Left ventricle myocardium superior (tissue), 1 donor: ENCODE measurements at places on chromosomes 5 and 9. TPM values are rescaled to one million over a fixed set of nuclear protein-coding genes. Genes with fewer than 3 reads are reported as not detected.

DNA sequence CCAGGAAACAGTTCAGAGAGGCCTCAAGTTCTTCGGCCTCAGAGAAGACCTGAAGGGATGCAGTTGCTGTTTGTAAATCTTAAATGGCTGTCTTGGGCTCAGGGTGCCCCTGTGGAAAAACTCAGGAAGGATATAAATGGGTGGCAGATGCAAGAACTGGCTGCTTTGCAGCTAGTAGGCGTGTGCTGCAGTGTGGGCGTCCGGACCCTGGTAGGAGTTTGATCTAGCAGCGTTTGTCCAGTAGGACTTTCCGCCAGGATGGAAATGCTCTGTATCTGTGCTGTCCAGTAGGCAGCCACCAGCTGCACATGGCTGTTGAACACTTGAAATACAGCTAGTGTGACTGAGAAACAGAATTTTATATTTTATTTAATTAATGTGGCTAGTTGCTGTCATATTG, 7.7 kb downstream of the CDX1 start:
- no peak for DNase-seq

DNA sequence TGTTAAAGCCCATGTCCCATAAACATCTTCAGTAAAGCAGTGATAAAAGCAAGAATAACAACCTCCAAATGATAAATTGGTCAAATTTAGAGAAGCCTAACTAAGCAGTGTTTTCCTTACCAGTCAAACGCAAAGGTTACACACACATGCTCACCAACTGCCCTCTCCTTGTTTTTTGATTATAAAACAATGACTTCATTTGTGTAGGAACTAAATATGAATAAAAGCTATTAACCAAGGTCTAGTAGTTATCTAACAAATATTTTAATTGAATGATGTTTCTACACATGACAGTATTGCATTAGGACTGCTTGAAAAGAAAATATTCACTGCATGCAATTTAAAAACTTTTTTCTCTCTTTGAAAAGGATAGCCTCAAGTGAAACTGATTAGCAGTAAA, 36.7 kb downstream of the PCA3 start:
- no peak for DNase-seq

- DNase-seq = no peak
Observed at GRCh38 chr9:123583646-123584045, 227.6 kb downstream of the CRB2 start.

GRCh38 chr9:126459126-126459525, 132.5 kb downstream of the MVB12B start:
- no peak for DNase-seq

- DNase-seq = no peak
Observed at GRCh38 chr5:91345461-91345860, 37.7 kb downstream of the ARRDC3 start.

The SLC4A9 gene
- total RNA-seq = not detected

GRCh38 chr5:150399524-150400211, 13.0 kb downstream of the CD74 start:
- peak; percentile 9 for DNase-seq

DNA sequence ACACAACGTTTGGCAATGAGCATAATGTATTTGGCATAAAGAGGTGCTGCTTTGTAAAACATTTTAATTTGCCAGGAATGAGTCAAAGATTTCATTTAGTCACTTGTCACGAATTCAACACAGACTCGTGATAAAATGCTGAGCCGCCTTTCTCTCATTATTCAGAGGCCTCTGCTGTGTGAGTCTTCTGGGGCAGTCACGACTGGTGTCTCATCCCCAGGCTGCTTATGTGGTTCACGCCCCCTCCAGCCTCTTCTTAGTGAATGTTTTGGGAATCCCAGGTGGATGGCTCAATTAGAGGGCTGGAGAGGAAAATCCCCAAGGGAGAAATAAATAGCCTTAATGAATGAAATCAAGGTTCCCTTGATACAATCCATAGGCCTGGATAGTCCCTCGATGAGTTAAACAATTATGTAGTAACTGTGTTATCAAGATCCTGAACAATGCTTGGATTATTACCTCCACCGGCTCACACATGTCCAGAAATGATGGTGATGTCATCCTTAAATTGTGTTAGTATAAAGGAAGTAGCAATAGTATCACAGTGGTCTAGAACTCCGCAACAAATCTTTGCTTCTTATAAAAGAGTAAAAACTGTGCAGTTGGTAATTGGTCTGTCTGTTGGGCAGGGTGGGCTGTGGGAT, 192.1 kb upstream of the ADAMTS16 start:
- DNase-seq = no peak
